ENCODE measurements at places on chromosomes 7 and 10.

DNA sequence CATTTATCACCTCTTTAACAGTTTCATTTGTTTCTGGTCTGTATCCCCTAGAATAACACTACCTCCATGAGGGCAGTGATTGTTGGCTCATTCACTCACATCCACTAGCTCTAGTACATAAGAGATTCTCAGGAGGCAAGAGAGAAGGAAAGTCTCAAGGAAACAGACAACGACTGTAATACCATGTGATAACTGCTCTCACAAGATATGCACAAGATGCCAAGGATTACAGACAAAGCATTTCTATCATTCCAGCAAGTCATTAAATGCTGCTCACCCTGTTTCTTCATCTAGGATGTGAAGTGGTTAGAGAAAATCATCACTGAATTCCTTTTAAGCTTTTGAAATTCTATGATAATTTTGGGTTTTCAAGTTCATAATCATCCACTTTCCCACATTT lies 115.3 kb downstream of the HIBADH start:
- peak; percentile 93 for DNase-seq

DNA sequence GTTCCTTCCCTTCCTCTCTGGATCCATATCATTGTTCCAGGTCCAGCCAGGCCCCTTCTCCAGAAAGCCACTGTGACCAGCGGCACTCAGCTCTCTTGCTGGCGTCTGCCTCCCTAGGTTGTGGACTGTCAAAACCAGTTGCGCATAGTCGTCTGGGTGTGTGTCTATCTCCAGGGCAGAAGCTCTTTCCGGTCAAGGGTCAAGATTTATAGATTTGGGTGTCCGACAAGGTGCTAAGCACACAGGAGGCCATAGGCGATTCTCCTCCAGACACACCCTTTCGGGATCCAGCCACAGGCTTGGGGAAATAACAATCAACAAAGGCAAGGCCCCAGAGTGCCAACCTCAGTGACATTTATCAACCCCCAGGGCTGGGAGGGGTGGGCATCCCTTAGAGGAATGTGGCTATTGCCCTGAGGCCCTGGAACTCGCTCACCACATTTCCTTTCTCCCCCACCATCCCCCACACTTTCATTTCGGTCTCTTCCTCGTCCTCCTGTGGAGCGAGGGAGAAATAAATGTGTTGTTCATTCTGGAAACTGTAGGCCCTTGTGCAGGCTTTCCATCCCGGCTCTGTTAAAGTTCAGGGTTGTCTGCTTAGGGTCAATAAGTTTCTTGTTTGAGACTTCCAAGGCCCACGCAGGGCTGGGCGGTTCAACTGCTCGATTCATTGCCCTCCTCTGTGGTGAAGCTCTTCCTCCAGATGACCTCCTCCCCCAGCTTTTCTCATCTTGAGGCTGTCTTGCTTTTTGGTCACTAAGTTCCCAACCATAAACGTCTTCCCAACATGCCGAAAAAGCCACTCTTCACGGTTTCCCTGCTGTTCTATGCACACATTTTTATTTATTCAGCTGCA lies 57.9 kb downstream of the AFAP1L2 start:
- peak; percentile 90 for DNase-seq

- no peak for DNase-seq
Observed at GRCh38 chr7:111027396-111027795, 63.5 kb upstream of the LRRN3 start.

DNA sequence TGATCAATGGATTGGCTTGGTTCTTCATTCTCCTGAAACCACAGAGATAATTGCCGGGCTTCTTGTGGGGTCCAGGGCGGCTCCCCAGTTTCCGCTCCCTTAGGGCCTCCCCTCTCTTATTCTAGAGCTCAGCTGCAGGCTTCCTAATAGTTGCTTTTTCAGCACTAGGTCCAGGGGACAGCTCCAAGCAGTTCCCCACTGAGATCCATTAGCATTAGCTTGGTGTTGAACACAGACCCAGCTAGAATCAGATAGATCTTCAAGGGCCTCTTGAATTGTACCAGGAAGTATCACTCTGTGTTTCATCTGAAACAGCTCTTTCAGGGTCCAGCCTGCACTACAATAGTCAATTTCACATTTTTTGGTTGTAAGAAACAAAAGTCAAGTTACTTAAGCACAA lies 238.7 kb downstream of the SEC23IP start:
- DNase-seq = peak; percentile 35

- DNase-seq = no peak
Observed at GRCh38 chr7:11236680-11237079, 263.0 kb downstream of the PHF14 start.

Measured in foreskin melanocyte (primary cell).